ENCODE measurements at places on chromosomes 3 and 15.

GRCh38 chr3:176920766-176921160 is 276.5 kb downstream of the TBL1XR1 start:
- no peak for DNase-seq

GRCh38 chr3:42703695-42704025 is 1.1 kb upstream of the HHATL start:
- DNase-seq = no peak

- DNase-seq = no peak
Measured at GRCh38 chr3:45753095-45753494, 43.2 kb downstream of the SLC6A20 start.

- DNase-seq = no peak
Measured at GRCh38 chr3:114552527-114552812, 258.6 kb downstream of the TIGIT start.

GRCh38 chr3:186143250-186143649 is 34.4 kb upstream of the ETV5 start:
- no peak for DNase-seq

- no peak for DNase-seq
Measured at GRCh38 chr3:126101521-126101982, 17.6 kb upstream of the SLC41A3 start.

DNA sequence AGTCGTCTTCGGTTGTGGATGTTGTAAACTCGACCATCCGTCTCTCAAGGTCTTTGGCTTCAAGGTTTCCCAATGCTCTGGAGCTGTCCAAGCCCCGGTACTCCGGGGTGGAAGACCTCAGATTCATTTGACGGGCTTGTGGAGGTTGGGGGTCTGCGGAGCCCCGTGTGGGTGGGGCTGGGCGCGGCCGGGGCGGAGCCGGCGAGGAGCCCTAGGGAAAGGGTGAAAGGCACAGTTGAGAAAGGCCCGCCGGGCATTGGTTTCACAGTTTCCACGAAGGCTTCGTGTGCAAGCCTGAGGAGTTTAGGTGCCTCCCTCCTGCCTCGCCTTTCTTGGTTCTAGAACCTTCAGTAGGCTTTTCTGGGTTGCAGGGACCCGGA is 360 bp upstream of the MGA start:
- DNase-seq = no peak

DNA sequence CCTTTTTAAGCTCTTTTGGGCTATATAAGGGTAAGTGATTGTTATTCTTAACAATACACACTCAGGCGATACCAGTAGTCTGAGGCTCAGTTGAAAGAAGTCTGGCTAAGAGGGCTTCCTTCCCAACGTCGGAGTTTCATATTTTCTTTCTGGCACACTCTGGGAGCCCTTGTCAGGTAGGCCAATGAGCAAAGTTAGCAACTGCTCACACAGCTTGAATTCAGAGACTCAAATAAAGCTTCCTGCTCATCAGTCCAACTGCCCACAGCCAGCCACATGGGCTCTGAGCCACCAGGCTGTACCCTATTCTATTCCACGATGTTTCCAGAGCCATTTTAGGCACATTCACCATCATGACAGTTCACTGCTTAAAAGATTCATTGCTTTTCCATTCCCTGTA is 155.1 kb upstream of the TBL1XR1 start:
- no peak for DNase-seq

GRCh38 chr3:141255846-141256261 is 24.2 kb downstream of the PXYLP1 start:
- DNase-seq = no peak

DNA sequence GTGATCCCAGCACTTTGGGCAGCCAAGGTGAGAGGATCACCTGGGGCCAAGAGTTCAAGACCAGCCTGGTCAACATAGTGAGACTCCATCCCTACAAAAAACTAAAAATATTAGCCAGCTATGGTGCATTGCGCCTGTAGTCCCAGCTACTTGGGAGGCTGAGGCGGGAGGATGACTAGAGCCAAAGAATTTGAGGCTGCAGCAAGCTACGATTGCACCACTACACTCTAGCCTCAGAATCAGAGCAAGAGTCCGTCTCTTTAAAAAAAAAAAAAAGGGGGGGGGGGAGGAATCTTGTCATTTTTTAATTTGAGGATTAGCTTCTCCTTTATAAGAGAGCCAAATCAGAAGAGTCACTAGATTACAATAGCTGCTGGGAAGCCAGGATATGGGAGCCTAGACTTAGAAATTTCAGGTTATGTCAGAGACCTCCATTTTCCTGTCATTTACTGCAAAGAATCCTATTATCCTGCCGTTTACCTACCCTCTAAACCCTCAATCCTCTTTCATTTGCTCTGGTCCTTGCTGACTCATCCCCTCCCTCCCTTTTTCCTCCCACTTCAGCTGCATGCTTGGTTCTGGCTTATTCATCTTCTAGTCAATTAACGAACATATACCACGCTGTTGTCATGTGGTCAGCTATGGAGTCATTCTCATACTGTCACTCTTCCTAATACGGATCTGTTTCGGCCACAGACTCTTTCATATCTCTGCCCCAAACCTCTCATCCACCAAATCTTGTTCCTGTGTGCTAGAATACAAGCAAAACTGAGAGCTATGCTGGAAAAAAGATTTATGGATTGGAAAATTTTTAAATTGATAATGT is 83.8 kb upstream of the PPIB start:
- DNase-seq = no peak

DNA sequence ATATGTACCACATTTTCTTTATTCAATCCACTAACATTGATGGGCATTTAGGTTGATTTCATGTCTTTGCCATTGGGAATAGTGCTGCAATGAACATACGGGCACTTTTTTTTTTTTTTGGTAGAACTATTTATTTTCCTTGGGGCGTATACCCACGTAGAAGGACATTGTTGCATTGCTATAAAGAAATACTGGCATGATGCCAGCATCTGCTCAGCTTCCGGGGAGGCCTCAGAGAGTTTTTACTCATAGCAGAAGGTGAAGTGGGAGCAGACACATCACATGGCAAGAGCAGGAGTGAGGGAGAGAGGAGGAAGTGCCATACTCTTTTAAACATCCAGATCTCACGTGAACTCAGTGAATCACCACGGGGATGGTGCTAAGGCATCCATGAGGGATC is 197.0 kb downstream of the SQOR start:
- no peak for DNase-seq

DNA sequence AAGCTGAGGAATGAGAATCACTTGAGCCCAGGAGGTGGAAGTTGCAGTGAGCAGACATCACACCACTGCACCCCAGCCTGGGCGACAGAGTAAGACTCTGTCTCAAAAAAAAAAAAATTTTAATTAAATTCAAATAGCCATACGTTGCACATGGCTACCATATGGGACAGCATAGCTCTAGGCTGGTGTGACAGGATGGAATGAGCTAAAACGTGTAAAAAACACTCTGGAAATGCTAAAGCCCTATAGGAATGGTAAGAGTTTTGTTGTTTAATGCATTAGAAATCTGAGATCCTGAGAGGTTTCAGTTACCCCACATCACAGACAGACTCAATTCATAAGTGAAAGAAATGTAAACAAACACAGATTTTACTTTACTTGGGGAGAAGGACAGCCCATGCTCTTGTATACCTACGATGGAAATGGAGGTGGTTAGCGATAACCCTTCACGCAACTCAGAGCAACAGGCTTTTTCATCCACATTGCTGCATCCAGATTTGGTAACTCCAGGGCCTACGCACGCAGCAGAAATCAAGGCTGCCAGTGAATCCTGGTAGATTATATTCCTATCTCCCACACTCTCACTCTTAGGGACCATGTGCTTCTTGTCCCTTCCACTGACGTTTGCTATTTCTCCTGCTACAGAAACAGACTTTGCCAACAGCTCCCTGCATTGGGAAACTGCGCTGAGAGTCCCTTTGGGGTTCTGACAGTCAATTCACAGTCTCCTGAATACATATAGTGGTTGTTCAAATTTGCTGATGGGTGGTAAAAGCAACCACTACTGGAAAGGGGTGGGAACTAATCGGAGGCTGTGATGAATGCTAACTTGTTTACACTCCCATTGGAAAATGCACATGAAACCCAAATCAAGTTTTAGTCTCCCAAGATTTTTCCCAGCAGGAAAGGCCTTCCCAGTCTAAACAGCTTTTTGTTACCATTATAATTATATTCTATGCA is 3.1 kb downstream of the SH3BP5 start:
- DNase-seq = no peak

DNA sequence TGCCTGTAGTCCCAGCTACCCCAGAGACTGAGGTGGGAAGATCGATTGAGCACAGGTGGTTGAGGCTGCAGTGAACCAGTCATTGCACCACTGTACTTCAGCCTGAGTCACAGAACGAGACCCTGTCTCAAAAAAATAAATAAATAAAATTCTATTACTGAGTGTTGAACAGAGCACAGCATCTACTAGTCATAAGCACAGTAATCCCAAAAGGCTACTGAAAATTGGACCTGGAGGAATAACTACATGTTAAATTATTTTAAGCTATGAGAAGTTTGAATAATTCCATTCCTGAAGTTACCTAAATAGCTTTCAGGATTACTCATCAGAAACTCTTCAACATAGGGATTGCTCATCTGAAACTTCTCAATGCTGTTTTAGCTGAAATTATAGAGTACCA is 43.4 kb downstream of the ARMC8 start:
- DNase-seq = no peak

DNA sequence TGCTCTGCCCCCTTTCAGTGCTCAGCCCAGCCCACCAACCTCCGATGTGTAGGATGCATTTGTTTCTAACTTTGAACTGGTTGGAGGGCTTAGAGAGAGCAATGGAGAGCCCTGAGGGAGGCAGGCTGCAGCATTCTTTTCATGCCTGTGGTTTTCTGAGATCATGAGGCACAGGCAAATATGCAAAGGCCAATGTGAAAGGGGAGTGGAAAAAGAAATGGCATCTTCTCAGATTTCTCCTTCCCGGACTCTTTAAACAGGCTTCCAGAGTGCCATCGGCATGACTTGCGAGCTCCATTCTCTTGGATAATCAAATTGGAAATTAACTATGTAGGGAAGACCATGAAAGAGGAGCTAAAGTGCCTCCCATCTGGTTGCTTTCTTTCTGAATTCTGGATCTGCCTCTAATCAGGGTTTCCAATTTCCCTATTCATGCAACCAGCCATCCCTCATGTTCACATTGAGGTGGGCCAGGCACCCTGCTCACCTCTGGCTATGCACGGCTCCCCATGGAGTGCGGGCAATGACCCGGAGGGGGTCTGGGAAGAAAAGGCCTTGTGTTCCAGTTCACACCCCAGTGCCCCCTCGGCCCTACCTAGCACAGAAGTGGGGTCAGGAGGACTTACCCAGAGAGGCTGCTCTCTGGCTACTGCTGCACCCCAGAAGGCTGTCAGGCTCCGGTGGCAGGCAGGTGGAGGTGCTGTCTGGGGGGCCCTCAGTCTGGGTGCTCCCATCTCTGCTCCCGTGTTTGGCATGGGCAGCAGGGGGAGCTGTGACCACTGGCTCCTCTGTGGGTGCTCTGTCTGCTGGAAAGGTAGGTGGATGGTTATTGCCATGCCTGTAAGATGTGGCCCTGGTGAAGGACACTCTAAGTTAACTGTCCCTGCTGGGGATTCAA is 16.1 kb downstream of the AMOTL2 start:
- no peak for DNase-seq

DNA sequence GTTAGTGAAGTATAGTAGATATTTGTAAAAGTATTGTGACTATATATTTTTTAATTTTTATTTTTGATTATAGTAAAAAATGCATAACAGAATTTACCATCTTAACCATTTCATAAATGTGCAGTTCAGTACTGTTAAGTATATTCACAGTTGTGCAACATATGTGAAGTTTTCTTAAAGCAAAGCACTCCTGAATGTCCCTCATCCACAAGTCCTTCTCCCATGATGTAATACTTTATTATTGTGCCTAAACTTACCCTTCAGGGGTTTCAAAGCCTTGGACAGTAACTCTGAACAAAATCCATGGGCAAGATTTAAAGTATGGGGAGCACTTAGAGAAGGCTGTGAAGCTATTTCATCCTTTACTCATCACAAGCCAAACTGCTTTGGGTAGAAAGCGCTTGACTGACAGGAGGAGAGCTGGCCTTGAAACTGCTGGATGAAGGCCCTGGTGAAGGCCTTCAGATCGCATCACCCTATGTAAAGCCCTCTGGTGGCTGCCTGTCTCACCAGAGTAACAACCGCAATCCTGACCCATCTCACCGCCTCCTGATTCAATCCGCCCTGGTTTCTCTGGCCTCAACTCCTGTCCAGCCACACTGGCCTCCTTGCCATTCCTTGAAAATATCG is 28.0 kb downstream of the LSM3 start:
- DNase-seq = no peak

Data from ascending aorta (tissue), 2 donors.